ENCODE measurements at places on chromosomes 6 and 20.

- peak; percentile 31 for DNase-seq
These were observed 40.1 kb downstream of the VTA1 start for GRCh38 chr6:142187209-142187608.

DNA sequence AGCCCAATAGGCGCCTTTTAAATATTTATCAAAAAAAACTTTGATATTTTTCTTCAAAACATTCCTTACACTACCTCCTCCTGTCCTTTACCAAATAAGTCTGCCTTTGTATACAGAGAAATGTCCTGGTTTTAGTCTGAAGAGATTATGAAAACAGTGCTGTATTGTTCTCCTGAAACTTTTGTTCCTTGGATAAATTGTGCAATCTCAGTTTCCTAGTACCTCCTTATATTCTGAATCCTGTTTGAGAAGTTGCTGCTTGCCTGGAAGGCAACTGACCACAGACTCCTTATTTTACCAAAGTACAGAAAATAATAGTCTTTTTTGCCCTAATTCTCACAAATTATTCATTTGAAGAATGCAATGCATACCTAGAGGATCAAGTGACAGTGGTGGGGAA lies 349.5 kb downstream of the EPHA7 start:
- DNase-seq = no peak

GRCh38 chr6:71551798-71552197 lies 263.2 kb downstream of the OGFRL1 start:
- DNase-seq = no peak

GRCh38 chr6:160028487-160029275 lies 59.8 kb downstream of the IGF2R start:
- no peak for DNase-seq

DNA sequence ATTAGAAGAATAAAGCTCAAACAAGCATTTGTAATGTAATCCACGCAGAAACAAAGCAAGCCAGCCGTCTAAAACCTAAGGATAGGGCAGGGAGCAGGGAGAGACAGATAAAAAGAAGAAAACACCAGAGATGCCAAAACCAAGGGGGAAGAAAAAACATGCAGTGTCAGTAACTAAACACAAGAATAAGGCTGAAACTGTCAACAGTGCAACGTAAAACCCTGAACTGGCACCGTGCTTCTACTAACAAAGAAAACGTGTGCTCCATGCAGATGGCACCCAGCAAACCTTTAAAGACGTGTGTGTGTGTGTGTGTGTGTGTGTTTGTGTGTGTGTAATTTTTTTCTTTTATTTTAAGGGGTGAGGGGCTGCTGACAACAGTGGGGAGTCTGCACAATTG lies 88.4 kb upstream of the TAB2 start:
- no peak for DNase-seq

- DNase-seq = no peak
These were observed 879.7 kb upstream of the GJE1 start for GRCh38 chr6:141252828-141253608.

- DNase-seq = no peak
These were observed 7.1 kb upstream of the MYT1 start for GRCh38 chr20:64156886-64157875.

DNA sequence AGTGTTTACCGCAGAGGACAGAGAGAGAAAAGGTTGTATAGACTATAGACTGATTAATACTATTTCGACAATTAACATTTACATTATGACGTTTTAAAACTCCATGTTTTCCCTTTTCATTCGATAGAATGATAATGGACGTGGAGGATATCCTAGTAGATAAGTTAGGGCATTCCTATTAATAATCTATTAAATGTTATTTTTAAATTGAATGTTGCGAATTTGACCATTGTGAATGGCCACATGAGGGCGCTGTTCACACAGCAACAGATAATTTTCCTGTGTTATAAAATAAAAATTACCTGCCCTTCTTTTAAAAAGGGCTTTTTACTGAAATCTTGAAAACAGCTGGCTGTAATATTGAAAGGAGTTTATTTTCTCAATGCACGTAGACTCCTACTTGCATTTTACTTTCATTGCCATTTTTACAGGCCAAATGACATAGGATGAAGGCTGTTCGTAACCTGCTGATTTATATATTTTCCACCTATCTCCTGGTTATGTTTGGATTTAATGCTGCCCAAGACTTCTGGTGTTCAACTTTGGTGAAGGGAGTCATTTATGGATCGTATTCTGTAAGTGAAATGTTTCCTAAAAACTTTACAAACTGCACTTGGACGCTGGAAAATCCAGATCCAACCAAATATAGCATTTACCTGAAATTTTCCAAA lies 3.3 kb downstream of the ADGRB3 start:
- no peak for DNase-seq

DNA sequence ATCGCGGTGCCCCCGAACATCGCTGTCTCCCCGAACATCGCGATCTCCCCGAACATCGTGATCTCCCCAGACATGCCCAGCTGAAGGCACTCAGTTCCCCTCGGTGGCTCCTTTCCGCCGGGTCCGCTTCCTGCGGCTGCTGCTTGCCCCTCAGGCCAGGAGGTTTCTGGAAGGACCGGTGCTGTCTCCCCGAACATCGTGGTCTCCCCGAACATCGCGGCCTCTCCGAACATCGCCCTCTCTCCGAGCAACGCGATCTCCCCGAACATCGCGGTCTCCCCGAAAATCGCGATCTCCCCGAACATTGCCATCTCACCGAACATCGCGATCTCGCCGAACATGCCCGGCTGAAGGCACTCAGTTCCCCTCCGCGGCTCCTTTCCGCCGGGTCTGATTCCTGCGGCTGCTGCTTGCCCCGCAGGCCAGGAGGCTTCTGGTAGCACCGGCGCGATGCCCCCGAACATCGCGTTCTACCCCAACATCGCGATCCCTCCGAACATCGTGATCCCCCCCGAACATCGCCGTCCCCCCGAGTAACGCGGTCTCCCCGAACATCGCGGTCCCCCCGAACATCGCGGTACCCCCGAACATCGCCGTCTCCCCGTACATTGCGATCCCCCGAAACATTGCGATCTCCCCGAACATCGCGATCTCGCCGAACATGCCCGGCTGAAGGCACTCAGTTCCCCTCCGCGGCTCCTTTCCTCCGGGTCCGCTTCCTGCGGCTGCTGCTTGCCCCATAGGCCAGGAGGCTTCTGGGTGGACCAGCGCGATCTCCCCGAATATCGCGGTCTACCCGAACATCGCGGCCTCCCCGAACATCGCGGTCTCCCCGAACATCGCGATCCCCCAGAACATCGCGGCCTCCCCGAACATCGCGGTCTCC lies 808 bp downstream of the ULBP1 start:
- no peak for DNase-seq

GRCh38 chr6:112636650-112637262 lies 289.6 kb downstream of the RFPL4B start:
- no peak for DNase-seq

GRCh38 chr6:79719248-79719960 lies 88.3 kb downstream of the SH3BGRL2 start:
- DNase-seq = no peak

DNA sequence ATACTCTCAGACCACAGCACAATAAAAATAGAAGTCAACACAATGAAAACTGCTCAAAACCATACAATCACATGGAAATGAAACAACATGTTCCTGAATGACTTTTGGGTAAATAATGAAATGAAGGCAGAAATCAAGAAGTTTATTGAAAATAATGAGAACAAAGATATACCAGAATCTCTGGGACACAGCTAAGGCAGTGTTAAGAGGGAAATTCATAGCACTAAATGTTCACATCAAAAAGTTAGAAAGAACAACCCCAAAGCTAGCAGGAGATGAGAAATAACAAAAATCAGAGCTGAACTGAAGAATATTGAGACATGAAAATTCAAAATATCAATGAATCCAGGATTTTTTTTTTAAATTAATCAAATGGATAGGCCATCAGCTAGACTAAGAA lies 183.3 kb downstream of the BACH2 start:
- no peak for DNase-seq

GRCh38 chr6:125598422-125598821 lies 151.0 kb upstream of the HEY2 start:
- DNase-seq = no peak

GRCh38 chr6:26097268-26097875 lies 10.1 kb downstream of the HFE start:
- no peak for DNase-seq

GRCh38 chr6:115945812-115946211 lies 114.9 kb downstream of the FRK start:
- DNase-seq = no peak

DNA sequence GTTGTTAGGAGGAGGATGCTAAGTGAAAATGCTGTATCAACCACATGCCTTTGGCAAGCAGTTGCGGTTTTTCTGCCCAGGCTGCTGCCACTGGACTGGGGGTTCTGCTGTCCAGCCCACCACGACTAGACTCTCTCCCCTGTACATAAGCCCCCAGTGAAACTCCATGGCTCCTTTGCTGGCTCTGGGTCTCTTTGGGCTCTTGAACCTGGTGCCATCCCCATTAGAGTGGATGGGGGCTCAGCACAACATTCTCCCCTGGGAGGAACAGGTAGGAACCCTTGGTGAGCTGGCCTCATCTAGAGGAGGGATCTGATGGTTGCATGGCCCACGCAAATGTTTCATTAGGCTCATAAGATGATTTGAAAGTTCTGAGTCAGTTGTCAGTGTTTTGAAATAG lies 204.8 kb upstream of the KCNG1 start:
- DNase-seq = no peak

- no peak for DNase-seq
These were observed 196.3 kb upstream of the UST start for GRCh38 chr6:148550569-148550968.

DNA sequence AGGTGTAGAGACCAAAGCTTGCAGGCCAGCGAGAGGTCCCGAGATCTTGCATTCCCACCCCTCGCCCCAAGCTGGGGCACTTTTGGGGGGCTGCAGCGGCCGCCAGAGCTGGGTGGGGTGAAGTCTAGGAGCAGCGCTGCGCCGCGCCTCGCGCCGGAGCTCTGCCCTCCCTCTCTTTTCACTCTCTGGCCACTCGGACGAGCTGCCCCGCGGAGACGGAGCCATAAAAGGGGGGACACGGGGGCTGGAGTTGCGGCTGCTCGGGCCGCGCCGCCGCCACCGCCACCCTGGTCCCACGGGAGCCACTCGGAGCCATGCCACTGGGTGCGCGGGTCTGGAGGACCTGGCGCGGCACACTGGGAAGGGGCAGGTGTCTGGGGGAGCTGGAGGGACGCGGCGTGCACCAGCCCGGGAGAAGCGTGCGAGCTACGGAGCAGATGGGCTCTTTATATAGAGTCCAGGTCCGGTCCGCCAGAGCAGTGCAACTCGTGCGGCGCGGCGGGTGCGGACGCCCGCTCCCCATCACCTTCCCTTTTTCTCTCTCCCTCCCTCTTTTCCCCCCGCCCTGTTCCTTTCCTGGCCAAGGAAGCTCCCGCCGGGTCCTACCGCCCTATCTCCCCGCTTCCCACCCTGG lies 687 bp upstream of the HTR1B start:
- DNase-seq = no peak

DNA sequence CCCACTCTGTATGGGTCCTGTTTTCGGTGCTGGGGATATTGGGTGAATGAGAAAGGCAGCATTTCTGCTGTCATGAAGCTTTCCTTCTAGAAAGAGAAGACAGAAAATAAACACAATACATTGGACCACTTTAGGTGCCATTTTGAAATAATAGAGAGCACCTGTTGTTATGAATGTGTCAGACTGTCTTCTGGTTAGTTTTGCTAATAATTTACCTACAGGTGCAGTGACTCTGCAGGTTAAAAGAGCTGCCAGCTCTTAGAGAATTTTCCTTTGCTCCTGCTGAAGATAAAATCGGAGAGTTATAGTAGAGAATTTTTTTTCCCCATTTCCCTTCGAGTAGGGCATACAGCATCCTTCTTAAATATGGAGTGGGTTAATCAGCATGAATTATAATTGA lies 21.9 kb upstream of the GCLC start:
- no peak for DNase-seq

GRCh38 chr6:89818977-89819335 lies 638 bp downstream of the MDN1 start:
- no peak for DNase-seq

DNA sequence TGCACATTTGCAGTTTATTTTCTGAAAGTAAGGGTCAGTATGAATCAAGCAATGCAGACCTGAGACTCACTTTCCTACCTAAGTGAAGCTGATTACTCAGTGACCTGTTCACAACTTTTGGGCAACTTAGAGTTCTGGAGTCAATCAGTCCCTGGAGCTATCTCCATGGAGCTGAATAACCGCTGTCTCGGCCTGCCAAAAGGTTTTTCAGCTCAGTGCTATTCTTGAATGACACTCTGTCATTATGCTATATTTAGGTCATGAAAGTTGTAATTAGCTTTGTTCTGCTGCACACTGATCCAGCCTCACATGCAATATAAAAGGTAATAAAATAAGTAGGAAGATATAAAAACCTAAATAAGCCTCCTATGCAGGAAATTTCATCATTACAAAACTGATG lies 356.0 kb downstream of the BMP2 start:
- no peak for DNase-seq

DNA sequence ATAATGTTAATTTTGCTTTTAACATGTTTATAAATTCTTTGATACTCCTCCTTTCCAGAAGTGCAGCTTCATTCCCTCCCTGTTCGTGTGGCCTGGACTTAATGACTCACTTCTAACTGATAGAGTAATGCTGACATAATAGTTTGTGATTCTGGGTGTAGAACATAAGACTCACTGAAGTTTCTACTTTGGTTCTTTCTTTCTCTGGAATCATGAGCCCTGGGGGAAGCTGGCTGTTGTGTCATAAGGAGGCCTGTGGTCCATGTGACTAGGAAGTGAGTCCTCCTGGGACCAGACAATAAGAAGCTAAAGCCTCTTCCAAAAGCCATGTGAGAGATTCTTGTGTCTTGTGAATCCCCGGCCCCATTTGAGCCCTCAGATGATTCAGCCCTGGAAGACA lies 30.5 kb upstream of the HLA-G start:
- no peak for DNase-seq

DNA sequence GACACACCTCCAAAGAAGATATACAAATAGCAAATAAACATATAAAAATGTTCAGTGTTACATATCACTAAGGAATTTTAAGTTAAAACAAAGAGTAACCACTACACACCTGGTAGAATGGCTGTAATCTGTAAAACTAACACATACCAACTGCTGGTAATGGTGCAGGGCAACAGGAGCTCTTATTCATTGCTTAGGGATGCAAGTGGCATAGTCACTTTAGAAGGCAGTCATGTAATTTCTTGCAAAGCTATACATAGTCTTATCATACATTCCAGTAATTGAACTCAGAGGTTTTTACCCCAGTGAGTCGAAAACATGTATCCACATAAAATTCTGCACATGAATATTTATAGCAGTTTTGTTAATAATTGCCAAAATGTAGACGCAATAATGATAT lies 906.8 kb upstream of the CITED2 start:
- DNase-seq = no peak

- DNase-seq = no peak
These were observed 69.5 kb downstream of the BCAS1 start for GRCh38 chr20:54000914-54001313.

- no peak for DNase-seq
These were observed at the start of gene TDRD6 for GRCh38 chr6:46687619-46688097. TSS of gene TDRD6 (plus strand) at chr6:46687885. CDS start at chr6:46688129, 244 bp downstream.

DNA sequence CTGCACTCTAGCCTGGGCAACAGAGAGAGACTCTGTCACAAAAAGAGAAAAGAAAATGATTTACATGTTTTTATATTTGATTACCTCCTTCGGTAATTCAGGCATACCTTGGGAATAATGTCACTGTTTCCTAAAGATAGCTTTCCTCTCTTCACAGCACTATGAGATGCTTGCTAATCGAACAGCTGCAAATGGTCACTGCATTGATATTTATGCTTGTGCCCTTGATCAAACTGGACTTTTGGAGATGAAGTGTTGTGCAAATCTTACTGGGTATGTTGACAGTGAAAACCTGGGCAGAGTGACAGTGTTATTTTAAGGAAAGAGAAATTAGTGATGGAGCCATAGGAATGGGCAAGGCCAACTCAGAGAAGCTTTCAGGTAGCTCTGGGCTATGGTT lies 19.6 kb downstream of the SEC23B start:
- DNase-seq = no peak
